ENCODE measurements at places on chromosomes 5 and 9.

DNA sequence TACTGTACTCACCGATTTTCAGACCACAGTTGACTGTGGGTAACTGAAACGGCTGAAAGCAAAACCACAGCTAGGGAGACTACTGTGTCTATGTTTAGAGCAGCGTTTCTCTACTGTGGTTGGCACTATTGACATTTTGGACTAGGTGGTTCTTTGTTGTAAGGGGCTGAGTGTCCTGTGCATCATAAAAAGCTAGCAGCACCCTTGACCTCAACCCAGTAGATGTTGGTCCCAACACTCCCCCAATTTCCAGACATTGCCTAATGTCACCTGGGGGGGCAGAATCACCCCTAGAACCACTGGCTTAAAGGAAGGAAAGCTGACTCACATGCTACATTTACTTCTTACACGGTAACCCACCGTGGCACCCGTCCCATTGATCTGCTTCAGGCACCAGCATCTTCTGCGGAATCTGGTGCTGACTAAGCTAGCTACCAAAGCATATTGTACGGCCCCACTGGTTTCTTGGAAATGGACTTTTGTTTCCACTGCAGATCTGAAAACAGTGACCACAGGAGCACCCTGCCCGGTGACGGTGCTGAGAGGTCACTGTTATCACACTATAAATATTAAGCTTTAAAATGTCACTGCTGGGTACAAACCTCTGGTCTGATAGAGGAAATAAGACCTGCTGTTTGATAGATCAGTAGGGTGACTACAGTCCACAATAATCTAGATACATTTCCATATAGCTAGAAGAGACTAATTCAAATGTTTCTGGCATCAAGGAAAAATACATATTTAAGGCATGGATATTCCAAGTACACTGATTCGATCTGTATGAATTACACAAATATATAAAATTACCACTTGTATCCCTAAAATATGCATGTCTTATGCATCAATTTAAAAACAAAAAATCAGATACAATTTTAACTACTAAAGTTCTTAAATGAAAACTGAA lies 151.4 kb downstream of the HSD17B3 start:
- no peak for DNase-seq

DNA sequence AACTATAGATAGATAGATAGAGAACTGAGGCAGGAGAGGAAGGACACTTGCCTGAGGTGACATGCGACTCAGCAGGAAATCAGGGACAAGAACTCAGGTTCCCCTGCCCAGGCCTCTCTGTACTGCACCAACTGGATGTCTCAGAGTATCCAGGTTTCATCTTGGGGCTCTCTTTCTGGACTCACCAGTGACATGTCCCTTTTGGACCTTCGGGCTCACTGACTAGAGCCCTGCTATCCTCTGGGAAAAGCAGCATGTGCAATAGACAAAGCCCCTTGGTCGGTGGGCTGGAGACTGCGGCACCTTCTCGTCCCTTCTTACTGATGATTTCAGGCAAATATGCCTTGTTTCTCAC lies 104.5 kb downstream of the RGS3 start:
- no peak for DNase-seq

DNA sequence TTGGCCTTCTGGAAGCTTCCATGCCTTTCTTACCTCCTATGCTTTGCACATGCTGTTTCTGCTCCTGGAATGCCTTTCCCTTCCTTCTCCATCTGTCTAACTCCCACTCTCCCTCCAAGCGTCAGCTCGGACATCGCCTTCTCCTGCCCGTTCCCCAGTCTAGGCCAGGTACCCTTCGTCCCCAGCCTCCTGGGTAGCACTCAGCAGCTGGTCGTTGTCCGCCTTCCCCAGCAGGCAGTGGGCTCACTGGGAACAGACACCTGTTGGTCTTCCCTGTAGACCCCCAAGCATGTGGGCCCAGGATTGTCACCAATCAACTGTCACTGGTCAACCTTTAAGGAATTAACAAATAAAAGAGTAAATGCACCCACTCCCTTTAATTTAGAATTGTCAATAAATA lies 202.2 kb downstream of the RGS3 start:
- no peak for DNase-seq

DNA sequence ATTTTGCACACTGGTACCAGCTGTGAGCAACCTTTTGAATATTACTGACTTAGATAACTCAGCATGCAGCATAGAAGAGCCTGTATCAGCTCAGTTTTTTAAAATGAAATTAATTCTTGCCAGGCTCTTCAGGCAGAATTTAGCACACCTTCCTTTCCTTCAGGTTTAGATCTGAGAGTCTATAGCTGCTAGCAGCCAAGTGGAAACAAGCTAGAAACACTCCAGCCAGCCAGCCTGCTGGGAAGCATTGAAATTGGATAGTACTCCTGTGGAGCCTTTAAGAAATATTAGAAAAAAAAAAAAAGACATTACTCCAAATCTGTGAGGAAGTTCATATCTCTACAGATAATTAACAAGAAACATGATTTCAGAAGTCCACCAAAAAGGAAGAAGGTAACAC lies 812.2 kb downstream of the DTWD2 start:
- DNase-seq: no peak

GRCh38 chr5:9188956-9189355 lies 356.9 kb downstream of the SEMA5A start:
- no peak for DNase-seq

DNA sequence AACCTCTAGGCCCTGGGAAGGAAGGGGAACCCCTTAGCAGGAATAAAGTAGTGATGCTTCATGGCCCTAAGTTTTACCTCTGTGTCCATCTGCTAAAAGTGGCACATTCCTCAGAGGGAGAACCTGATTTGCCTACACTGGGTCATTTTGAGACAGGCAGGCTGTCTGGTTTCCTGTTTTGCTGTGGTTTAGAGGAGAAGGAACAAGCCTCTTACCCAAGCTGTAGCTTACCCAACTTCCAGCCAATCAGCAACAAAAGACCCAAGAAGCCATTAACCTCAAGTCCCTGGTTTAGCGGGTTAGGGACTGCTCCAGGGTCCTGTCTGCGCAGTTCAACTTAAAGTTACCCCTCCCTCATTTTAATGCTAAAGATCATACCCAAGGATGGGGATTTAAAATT lies 411.0 kb downstream of the MAT2B start:
- no peak for DNase-seq

DNA sequence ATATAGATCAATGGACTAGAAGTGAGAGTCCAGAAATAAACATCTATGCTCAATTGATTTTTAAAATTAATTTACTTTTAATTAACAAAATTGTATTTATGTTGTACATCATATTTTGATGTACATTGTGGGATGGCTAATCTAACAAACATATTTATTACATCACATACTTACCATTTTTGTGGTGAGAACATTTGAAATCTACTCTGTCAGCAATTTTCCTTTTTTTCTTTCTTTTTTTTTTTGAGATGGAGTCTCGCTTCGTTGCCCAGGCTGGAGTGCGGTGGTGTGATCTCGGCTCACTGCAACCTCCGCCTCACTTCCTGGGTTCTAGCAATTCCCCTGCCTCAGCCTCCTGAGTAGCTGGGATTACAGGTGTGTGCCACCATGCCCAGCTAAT lies 32.4 kb upstream of the SHB start:
- no peak for DNase-seq

DNA sequence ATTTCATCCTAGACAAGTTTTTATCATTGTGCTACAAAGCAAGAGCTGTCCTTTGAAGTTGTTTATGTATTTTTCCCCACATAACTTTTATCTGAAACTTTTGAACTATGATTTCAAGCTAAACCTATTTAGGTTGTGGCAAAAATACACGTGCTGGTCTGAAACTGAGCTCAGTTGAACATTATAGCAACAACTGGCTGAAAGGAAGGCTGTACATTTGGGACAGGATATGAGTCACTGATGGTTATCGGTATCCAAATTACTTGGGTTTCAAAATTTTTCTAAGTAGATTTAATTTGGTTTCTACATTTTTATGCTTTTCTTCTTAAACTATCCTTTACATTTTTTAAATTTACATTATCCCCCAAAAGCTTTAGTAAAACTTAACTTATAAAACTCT lies 627.3 kb upstream of the NUDT12 start:
- no peak for DNase-seq

DNA sequence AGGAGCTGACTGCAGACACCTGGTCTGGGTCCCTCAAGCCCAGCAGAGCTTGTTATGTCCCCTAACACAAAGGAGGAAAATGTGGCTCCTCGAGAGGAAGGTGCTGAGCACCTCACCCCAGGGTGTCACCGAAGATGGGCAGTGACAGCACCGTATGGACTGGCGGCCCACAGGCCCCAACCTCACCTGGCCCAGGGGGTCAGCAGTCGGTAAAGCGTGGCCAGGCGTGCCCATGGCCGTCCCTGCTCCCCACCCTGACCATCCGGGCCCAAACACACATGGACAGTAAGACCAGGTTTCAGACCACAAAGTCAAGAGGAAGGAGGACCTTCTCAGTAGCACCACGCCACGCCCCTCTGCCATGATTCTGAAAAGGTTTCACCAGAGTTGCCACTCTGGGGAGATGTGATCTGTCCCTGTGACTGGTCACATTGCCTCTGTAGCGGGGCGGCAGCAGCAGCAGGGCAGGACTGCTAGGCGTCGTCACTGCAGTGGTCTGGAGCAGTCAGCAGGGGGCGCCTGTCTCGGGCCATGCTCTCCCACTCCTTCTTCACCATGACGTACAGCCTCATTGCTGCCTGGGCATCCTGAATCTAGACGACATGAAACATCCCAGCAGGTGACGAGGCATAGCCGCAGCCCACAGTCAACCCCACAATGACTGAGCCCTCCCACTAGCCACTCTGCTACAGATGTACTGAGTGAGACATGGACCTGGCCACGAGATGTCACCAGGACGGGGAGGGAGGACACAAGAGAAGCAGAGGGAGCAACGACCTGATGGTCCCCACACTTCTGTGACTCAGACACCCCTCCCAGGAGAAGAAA lies 11.1 kb downstream of the REXO4 start:
- peak; percentile 85 for DNase-seq

- no peak for DNase-seq
These were observed 221.3 kb downstream of the PIK3R1 start for GRCh38 chr5:68436686-68437520.

- no peak for DNase-seq
These were observed 612 bp upstream of the BBLN start for GRCh38 chr9:128159522-128159783.

DNA sequence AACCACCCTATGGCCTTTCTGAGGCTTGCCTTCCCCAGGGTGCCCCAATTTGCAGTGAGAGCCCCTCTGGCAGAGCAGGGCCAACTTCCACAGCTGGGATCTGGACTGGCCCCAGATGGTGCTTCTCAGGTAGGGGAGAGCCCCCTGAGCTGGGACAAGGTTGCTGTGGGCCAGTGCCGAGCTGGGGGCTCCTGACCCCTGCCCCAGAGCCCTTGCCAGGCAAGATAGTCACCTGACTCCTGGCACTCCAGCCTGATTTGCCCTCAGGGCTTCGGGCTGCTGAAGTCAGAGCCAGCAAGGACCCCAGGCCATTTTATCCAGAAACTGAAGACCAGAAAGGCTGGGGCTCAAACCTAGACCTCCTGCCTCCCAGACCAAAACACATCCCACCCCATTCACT lies 33.4 kb upstream of the AKNA start:
- no peak for DNase-seq

GRCh38 chr5:174371600-174372094 lies 326.1 kb downstream of the NSG2 start:
- DNase-seq: peak; percentile 11

- no peak for DNase-seq
These were observed 20.5 kb upstream of the NDST1 start for GRCh38 chr5:150487199-150488061.

DNA sequence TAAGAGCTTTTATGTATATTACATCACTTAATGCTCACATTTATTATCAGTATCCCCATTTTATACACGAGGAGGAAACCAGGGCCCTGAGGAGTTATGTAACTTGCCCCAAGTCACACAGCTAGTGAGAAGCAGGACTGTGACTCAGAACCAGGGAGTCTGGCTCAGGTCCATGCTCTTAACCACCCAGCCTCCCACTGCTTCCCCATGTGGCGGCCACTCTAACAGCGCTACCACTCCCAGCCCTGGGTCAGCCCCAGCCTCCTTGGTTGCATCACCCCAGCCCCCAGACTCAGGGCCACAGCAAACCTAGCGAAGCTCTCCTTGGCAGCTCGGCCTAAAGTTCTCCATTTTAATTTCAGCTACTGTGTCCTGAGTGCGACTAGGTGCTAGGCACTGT lies 159.1 kb downstream of the PAX5 start:
- no peak for DNase-seq

DNA sequence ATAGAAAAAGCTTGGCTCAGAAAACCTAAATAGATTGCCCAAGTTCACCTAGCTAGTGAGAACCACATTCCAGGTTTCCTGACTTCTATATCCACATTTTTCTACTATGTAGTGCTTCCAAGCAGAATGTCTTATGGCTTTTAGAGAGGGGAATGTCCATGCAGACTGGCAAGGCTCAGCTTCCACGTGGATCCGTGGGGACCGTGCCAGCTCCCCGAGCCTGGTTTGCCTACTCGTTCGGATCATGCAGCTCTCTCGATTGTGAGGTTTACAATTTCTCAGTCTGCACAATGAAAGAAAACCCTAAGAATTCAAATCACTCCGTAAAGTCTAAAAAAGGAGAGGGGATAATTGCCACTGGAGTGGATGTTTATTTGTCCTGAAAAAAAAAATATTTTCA lies 256.5 kb upstream of the NR4A3 start:
- no peak for DNase-seq

DNA sequence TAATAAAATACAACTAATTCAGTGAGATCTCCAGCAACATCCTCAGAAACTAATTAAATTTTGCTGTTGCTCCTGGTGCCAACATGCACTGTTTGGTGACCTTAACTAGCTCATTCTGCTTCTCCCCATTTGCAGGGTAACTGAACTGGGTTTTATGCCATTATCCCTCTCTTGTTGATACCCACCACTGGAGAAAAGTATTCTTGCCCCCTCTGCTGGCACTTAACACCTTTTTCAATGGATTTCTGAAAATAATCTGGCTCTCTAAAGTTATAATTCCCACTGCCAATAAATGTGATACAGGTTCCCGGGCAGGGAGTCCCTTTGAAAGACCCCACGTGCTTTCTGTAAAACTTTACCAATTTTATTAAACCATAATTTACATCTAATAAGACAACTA lies 394.3 kb downstream of the OSTF1 start:
- DNase-seq: no peak

DNA sequence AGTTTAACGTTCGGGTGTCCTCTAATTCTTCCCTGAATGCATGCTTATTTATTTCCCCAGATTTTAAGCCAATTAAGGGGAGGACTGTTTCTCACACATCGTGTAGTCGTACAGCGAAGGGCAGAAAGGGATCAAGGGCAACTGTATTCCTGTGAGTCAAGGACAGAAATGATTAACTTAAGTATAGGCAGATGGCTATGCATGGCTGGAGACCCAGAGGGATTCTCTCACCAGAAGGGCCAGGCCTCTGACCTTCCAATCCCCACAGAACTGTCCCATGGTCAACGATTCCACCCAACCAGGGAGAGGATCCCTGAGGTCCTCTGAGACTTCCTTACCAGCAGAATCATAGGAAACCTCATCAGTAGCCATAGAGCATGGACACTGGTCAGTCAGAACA lies 161.8 kb upstream of the MAP1B start:
- no peak for DNase-seq
